ENCODE measurements at places on chromosomes 2 and 18.

- no peak for DNase-seq
Measured at GRCh38 chr2:56202381-56203121, 18.8 kb downstream of the CCDC85A start.

- DNase-seq, result no peak
Measured at GRCh38 chr2:108409768-108410167, 32.0 kb downstream of the SULT1C4 start.

DNA sequence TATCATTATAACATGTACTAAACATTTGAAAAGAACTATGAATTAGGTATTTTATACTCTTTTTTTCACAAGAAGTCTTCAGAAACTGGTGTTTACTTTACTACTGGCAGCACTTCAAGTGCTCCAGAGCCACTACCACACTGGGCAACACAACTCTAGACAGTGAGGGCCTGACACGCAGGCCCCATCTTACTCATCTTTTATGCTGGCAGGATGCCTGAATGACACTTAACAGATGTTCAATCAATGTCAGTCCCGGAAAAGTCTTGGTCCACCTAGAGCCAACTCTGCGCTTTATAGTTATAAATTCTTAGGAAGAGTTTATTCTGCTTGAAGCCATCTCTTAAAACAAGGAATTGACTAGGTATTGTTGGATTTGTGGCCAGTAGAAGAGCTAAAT is 8.7 kb upstream of the WIPF1 start:
- no peak for DNase-seq

GRCh38 chr2:231716666-231717280 is 8.4 kb downstream of the PTMA start:
- DNase-seq, result no peak

- DNase-seq, result no peak
Measured at GRCh38 chr2:152406119-152406835, 71.3 kb downstream of the FMNL2 start.

GRCh38 chr18:63284173-63284799 is 35.3 kb downstream of the BCL2 start:
- no peak for DNase-seq

DNA sequence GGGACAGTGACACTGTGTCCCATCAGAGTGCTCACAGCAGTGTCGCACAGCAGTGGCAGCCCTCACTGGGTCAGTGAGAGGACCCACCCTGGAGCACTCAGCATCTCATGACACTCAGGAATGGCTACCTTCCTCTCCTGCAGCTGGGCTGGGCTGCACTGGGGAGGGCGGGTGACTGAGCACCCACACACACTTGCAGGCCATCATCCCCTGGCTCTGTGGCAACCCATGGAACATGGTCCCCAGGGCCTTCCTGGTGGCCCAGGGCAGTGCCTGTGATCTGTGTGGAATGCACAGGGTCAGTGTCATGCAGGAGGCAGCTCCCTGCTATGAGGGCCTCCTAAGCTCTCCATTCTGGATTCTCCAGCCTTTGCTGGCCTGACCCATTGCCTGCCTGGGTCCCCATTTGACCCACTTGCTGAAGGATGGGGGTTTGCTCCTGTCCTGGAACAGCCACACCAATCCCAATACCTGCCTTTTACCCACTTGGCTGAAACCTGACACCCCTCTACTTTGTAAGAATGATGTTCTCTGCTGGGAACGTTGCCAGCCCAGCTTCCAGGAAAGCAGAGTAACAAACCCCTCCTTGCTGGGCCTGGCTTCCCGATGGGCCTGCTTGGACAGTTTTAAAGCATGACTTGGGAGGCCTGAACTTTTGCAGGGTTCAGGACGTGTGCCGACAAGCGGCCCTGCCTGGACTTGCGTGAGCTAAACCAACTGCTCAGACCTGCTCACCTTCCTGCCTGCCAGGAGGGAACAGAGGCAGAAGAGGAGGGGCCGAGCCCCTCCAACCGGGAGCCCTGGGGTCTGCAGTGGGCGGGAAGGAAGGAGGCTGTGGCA is 13.7 kb downstream of the HS6ST1 start:
- peak; percentile 29 for DNase-seq

GRCh38 chr2:160408959-160409291 is 84.7 kb downstream of the RBMS1 start:
- no peak for DNase-seq

- DNase-seq, result no peak
Measured at GRCh38 chr18:58856881-58857280, 7.8 kb upstream of the ZNF532 start.

GRCh38 chr2:173898178-173898668 is 67.0 kb downstream of the SP3 start:
- no peak for DNase-seq

DNA sequence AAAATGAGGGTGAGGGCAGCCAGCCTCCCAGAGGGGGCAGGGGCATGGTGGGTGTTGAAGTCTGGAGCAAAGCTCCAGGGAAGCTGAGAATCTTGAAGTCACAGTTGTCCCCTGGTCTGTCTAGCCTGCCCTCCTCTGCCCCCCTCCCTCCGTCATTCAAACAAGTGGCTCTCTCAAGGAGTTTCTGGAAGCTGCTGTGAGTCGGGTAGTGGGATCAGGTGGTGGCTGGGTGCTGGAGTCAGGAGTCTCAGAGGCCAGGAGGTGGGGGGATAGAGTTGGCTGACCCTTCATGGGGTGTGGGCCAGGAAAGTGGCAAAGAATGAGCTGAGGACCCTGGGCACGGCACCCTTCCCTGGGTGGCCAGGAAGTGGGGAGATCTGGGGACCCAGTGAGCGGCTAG is 495 bp upstream of the ASIC4 start:
- DNase-seq, result no peak

DNA sequence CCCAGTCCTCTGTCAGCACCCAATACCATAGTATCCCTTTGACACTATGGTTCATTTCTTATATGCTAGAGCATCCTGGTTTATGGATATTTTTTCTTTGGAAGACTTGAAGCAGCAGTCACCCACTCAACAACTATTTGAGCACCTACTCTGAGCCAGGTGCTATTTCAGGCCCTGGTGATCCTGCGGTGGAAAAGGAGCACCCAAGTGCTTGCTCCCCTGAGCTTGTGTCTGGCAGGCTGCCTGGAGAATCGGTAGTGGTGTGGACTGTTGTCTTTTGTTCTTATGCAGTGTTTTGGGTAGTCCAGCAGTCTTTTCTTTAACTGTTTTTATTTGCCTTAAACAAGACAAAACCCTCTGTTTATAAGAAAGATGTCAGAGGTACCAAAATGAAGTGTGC is 28.9 kb downstream of the NCK2 start:
- DNase-seq, result no peak

GRCh38 chr2:198756166-198756565 is 701.6 kb downstream of the SATB2 start:
- no peak for DNase-seq

DNA sequence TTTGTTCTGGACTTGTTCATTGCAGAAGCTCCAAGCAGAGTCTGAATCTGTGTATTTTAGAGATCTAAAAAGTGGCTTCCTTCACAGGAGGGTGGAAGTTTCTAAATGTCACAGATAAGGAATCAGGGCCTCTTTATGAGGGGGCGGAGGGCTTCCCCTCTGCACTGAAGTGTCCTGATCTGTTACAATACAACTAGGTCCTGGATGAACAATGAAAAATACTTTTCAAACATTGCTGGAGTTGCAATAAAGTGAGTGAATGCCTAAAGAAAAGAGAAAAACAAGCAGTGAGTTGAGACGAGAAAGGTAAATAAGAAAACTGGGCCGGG is 179.3 kb upstream of the HDAC4 start:
- DNase-seq, result no peak
